ENCODE measurements at places on chromosomes 13 and 19. TPM values are rescaled to one million over a fixed set of nuclear protein-coding genes. Genes with fewer than 3 reads are reported as not detected.

NLRP9 gene
- not detected for polyA plus RNA-seq

GRIK5 gene
- not detected for polyA plus RNA-seq

SH2D3A gene
- polyA plus RNA-seq = 40.6 TPM

SBK2 gene
- not detected for polyA plus RNA-seq

LHB gene
- polyA plus RNA-seq = not detected

All from CD8-positive, alpha-beta memory T cell (primary cell).